NCI-H2081 (cell line): ENCODE measurements at places on chromosomes 11 and 22.

- DNase-seq: peak; percentile 48
Observed at GRCh38 chr11:117814204-117814765, 10.3 kb downstream of the FXYD2 start.

DNA sequence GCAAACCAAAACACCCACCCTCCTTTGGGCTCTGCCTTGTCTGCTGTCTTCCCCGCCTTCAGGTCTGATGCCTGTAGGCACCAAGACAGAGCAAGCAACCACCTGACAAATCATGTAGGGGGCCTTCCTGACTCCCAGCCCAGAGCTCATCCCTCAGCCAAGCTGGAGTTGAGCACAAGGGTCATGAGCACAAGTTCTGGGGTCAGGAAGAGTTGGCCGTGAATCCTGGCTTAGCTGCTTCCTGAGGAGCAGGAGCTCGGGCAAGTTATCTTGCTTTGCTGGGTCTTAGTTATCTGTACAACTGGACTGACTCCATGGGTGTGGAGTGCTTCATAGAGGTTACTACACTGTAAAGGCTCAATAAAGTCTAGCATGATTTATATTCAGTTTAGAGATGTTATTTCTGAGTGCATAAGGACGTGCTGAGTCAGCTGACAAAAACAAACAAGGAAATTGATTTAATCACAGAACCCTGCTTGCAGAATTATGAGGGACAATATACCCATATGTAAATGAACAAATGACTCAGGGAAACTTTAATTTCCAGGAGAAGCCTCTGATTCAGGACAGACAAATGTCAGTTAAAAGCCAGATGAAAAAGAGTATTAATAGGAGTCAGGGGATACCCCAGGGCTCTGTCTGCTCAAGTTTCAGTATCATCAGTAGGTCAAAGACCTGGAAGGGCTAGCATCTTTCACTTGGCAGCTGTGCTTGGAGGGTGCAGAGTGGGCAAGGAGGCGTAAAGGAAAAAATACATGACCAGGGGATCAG, 15.0 kb upstream of the APOA1 start:
- no peak for DNase-seq

DNA sequence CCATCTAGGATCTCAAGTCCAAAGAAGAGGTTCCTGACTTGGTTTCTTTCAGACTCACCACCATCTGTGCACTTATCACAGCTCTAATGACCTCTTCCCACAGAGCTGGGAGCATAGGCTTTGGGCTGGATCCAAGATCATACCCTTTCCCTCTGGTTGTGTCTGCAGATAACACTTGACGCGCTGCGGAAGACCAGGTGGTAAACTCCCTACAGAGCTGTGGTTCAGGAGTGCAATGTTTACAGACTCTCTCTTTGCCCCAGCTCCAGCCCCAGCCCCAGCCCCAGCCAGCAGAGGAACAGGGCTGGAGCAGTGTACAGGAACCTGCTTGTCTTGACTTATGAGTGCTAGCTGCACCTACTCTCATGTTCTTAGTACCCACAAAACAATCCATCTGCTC, 274.4 kb upstream of the SYN3 start:
- no peak for DNase-seq

GRCh38 chr11:8261921-8262551, 1.6 kb downstream of the LMO1 start:
- no peak for DNase-seq

DNA sequence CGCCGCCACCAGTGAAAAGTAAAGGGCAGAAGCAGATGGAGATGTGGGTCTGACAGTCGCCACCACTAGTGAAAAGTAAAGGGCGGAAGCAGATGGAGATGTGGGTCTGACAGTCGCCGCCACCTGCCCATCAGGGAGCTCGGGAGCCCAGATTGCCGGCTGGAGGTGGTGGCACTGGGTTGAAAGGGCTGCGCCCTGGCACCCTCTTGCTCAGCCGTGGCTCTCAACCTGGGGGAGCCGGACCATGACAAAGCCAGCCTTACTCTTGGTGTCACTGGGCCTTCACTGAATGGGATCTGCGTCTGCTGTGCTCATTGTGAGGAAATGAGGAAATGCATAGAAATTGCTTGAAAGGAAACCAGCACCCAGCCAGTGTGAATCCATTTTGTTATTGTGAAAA, 36.3 kb downstream of the AP2A2 start:
- DNase-seq: peak; percentile 23

- no peak for DNase-seq
Observed at GRCh38 chr22:36830601-36831000, 13.8 kb upstream of the PVALB start.

- no peak for DNase-seq
Observed at GRCh38 chr11:29809121-29809520, 207.7 kb downstream of the KCNA4 start.

DNA sequence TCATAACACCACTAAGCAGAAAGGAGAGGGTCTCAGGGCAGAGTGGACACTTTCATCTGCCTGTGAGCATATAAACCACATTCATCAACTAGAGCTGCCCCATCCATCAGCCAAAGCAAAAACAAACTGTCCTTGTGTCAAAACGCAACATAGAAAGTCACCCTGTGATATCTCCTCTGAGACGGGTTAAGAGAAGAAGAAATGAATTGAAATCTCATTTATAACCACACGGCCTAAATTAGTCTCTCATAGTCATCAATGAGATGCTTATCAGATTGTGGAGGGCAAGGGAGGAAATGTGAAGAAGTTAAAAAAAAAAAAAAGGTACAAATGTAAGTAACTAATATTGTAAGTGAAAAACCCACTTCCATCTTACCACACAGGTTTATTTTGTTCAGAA, 75.7 kb downstream of the SIK3 start:
- no peak for DNase-seq

GRCh38 chr22:22855085-22855484, 32.5 kb upstream of the IGLL5 start:
- DNase-seq: no peak

- DNase-seq: no peak
Observed at GRCh38 chr11:93248602-93249001, 50.8 kb upstream of the SLC36A4 start.
